ENCODE measurements at places on chromosomes 7 and 10. TPM values are rescaled to one million over a fixed set of nuclear protein-coding genes. Genes with fewer than 3 reads are reported as not detected.

The UNCX gene
- not detected for total RNA-seq

DNA sequence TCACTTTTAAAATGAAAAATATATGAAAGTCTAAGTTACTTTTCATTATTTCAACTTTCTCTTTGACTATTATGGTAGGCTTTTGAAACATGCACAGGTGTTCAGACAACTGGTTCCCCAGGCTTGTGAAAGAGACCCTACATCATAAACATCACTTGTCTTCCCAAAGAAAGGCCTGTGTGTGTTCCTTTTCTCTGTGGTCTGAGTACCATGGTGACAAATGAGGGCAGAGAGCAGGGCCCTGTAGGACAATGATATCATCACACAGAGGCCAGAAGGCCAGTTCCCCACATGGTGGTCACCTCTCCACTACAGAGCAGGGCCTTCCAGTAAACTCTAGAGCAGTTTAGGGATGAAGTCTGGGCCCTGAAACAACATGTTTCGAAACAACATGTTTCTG is 288.8 kb downstream of the USP6NL start:
- H3K4me1 ChIP-seq = no peaks in the 10 kb centered on the region
- H3K27me3 ChIP-seq = no peaks in the 10 kb centered on the region
- no peak for DNase-seq
- no peak overlapping the region for H3K4me3 ChIP-seq
- H3K36me3 ChIP-seq = no peaks in the 10 kb centered on the region

The CUBN gene
- 1.8 TPM for total RNA-seq

GRCh38 chr7:30714129-30714528 is 31.9 kb upstream of the CRHR2 start:
- H3K27me3 ChIP-seq = no peaks in the 10 kb centered on the region
- DNase-seq = no peak
- H3K4me1 ChIP-seq = no peaks in the 10 kb centered on the region
- 0 out of 2 replicates have a peak, but pooled peaks cover 5% of the 10 kb centered on the region for H3K36me3 ChIP-seq

GRCh38 chr7:22397981-22398380 is 41.0 kb upstream of the RAPGEF5 start:
- no peak overlapping the region for H3K27ac ChIP-seq
- DNase-seq = no peak
- H3K4me3 ChIP-seq = no peak overlapping the region
- no peaks in the 10 kb centered on the region for H3K27me3 ChIP-seq

DNA sequence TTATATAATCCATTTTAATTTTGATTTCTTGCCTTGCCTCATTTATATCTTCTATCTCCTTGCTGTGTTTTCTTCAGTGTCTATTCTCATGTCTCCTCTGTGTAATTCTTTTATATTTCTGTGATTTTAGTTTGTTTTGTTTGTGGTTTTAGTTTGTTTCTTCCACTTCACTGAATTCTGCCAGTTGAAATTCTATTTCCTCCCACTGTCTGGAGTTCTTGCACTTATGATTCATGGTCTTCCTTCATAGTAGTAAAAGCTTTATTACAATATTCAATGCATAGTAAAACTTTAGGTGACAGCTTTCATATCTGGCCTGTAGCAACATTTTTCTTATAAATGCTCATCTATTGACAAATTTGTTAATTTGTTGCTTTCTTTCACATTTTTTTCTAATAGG is 113.3 kb downstream of the MAGI2 start:
- no peak overlapping the region for H3K4me3 ChIP-seq
- H3K27me3 ChIP-seq = no peaks in the 10 kb centered on the region
- no peaks in the 10 kb centered on the region for H3K36me3 ChIP-seq
- no peak overlapping the region for H3K27ac ChIP-seq
- no peak for DNase-seq

DNA sequence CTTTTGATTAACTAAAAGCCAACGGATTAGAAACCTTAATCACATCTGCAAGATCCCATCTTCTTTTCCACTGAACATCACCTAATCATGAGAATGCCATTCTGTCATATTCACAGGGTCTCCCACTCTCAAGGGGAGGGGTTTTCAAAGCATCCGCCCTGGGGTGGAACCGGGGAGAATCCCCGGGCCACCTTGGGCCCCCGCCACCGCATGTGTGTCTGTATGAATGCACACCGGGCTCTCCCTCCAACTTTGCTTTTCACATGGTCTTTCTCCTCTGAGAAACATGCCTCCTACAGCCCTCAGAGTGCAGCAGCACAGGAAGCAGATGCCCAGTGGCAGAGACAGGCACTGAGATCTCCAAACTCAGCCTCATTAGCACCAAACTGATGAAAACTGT is 233.2 kb upstream of the PPP2R2D start:
- no peak for DNase-seq
- H3K4me3 ChIP-seq = no peak overlapping the region
- H3K27ac ChIP-seq = no peak overlapping the region
- no peaks in the 10 kb centered on the region for H3K4me1 ChIP-seq

DNA sequence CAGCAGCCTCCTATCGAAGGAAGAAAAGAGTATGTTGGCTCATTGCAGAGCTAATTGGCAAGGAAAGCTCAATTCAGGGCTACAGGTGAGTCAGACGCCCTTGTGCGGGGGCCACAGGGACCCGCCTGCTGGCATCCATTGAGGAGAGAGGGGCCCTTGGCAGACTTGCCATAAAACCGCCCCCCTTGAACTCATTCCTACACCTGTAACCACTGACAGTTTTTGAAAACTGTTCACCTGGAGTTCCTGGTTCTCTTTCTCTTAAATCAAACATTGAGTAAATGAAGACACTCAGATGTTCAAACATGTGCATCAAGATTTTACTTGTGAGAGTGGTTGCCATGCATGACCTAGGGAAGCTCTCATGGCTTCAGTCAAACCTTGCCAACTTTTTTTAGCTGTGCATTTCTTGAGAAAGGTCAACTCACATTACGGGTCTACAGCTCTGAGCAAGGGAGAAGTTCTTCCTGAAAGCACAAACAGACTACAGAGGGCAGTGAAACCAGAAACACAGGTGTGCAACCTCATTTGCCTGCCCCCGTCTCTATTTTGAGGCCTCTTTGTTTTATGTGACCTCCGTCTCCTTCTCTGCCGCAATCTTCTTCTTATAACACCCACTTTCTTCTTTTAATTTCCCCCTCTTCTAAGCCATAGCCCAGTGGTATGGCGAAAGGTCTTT is 87.8 kb downstream of the TBXAS1 start:
- H3K36me3 ChIP-seq = no peaks in the 10 kb centered on the region
- H3K27ac ChIP-seq = no peak overlapping the region
- H3K27me3 ChIP-seq = no peaks in the 10 kb centered on the region
- no peak for DNase-seq
- no peak overlapping the region for H3K4me3 ChIP-seq

The GSTO2 gene
- 30.7 TPM for total RNA-seq

- peak overlapping the region; percentile 65 for H3K4me3 ChIP-seq
- no peaks in the 10 kb centered on the region for H3K36me3 ChIP-seq
Observed at GRCh38 chr7:149414745-149415390, 46.0 kb downstream of the ZNF777 start.

The OR2A42 gene
- 0.27 TPM for total RNA-seq

The ECHS1 gene
- total RNA-seq = 87.8 TPM

- no peaks in the 10 kb centered on the region for H3K36me3 ChIP-seq
- no peak overlapping the region for H3K4me3 ChIP-seq
- no peak for DNase-seq
- H3K27me3 ChIP-seq = no peaks in the 10 kb centered on the region
Observed at GRCh38 chr10:3548702-3549101, 236.3 kb downstream of the KLF6 start.

DNA sequence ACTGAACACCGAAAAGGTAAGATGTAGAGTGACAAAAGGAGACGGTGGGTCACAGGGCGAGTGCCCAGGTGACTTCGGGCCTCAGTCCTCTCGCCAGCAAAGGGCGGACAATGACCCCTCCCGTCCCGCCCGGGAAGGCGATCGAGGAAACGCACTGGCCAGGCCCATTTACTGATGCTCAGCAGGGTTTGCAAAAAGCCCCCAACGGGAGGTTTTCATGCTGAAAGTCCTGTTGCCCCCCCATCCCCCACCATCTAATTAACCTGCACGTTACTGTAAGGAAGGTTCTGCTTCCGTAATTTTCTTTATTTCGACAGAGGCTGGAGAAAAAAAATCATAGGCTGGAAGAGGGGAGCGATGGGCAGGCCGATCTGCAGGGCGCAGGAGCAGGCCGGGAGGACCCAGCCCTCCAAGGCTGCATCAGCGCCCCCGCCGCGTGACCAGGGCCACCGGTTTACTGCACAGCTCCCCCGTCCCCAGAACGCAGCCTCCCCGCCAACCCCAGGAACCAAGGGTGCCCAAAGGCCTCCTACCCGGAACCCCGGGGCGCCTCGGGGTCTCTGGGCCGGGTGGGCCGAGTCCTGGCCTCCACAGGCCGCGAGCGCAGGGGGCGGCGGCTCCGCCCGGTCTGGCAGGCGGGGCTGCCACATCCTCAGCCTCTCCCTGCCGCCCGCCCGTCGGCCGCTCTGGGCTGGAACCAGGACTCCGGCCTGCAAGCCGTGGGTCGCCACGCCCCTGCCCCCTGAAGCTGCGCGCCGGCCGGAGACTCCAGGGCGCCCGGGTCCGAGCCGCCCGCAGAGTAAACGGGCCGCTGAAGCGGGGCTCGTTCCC is 613 bp downstream of the OAT start:
- peak; percentile 65 for DNase-seq
- no peak overlapping the region for H3K27ac ChIP-seq
- 0 out of 2 replicates have a peak, but pooled peaks cover 4% of the 10 kb centered on the region for H3K27me3 ChIP-seq
- no peaks in the 10 kb centered on the region for H3K36me3 ChIP-seq
- H3K4me3 ChIP-seq = peak overlapping the region; percentile 78
- H3K4me1 ChIP-seq = peaks cover 41% of the 10 kb centered on the region

DNA sequence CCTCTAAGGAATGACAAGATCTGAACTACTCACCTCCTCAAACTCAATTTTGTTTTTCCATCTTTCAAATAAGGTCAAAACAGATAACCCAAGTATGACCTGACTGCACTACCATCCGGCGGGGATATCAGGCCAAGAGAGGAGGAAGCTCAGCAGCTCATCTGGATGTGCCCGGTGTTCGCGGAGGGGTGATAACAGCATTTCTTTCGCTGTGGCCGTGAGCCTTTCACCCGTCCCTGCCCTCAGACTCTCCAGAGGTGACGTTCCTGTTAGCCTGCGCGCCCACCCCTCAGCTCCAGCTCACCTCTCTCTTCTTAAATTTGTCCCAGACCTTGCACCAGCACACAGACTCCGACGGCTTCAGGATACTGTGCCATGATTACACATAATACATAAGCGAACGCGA is 526 bp downstream of the ZNF248 start:
- H3K4me1 ChIP-seq = peaks cover 3% of the 10 kb centered on the region
- peak overlapping the region; percentile 83 for H3K4me3 ChIP-seq
- DNase-seq = peak; percentile 5
- H3K27ac ChIP-seq = no peak overlapping the region

The C7orf25 gene
- 8.7 TPM for total RNA-seq

GRCh38 chr7:156039971-156040677 is 227.9 kb upstream of the SHH start:
- H3K27ac ChIP-seq = no peak overlapping the region
- no peak overlapping the region for H3K4me3 ChIP-seq
- no peaks in the 10 kb centered on the region for H3K4me1 ChIP-seq
- DNase-seq = peak; percentile 5
- no peaks in the 10 kb centered on the region for H3K27me3 ChIP-seq
- no peaks in the 10 kb centered on the region for H3K36me3 ChIP-seq

- H3K27ac ChIP-seq = peak within 1 kb of the TSS; percentile 98
- H3K36me3 ChIP-seq = peaks cover 7% of the 10 kb centered on the region
- H3K4me1 ChIP-seq = peaks cover 18% of the 10 kb centered on the region
- peak within 1 kb of the TSS; percentile 80 for H3K4me3 ChIP-seq
- H3K27me3 ChIP-seq = no peaks in the 10 kb centered on the region
Observed at GRCh38 chr10:113854013-113854760, at the start of the genes DCLRE1A and NHLRC2. TSS of gene DCLRE1A (minus strand) at chr10:113854082. CDS start at chr10:113853182, 900 bp downstream. TSS of gene NHLRC2 (plus strand) at chr10:113854661. CDS start at chr10:113854873, 212 bp downstream.

The MYPN gene
- total RNA-seq = not detected

DNA sequence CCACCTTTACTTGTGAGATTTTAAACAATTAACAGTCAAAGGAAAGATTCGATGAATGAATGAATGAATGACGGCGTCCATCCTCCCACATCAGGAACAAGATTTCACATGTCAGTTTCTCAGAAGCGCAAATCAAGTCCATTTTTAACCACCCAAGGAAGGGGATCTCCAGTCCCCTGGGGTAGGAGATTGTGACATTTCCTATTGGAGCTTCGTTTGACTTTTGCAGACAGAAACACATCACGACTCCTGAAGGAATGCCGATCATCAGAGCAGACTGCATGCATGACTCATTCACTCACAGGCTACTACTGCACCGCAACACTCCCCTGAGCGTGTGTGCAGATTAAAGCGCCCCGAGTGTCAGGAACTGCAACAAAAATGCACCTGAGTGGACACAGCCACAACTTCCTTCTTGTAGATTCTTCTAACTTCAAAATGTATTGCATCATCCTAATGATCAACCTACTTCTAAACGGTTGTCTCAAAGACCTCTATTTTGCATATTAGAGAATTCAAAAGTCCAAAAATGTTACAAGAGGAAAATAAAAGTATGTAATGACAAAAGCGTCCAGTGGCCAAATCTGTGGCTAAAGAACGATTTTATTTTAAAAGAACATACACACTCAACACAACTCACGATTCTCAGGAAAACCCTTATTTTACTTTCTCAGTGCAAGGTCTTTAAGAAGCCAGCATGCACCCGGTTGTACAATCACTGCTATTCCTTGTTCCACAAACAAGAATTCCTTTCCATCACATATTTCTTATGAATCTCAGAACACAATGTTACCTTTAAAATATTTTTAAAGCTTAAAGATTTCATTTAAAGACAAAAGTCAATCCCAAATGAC is 172.6 kb downstream of the FAM107B start:
- H3K4me1 ChIP-seq = peaks cover 23% of the 10 kb centered on the region
- peaks cover 33% of the 10 kb centered on the region for H3K27me3 ChIP-seq
- H3K27ac ChIP-seq = no peak overlapping the region
- no peak for DNase-seq
- H3K36me3 ChIP-seq = no peaks in the 10 kb centered on the region
- no peak overlapping the region for H3K4me3 ChIP-seq

DNA sequence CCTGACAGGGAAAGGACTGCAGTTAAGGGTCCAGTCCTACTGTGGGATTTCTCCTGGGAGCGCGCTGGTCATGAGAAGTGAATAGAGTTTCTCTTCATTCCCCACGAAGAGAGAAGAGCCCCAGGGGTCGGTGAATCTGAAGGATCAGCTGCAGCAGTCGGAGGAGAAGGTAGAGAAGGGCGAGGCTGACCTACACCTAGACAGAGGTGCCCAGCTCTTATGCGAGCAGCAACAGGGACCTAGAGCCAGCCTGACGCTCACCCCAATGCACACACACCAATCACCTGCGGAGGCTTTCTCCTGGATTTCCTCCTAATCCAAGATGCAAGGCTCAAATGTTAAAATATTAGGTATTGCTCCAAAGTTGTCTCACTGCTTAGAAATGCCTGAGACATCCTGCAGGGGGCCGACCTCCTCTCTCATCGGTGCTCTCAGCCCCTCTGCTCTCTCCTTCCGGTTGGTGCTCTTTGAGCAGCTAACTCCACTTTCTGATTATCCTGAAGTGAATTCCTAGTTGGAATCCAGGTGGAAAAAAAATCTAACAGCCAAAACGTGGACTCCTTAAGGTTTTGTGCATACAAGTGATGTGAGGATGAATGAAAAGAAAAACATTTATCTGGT is 176.4 kb downstream of the AHR start:
- no peaks in the 10 kb centered on the region for H3K27me3 ChIP-seq
- DNase-seq = peak; percentile 74
